Left lobe of liver (tissue), 2 donors: ENCODE measurements at places on chromosomes 13 and 19. TPM values are rescaled to one million over a fixed set of nuclear protein-coding genes. Genes with fewer than 3 reads are reported as not detected.

TTC9B gene
- total RNA-seq: not detected

- DNase-seq: no peak
Measured at GRCh38 chr13:40083841-40084240, 428.4 kb downstream of the COG6 start.

GRCh38 chr19:50475736-50476223, 527 bp upstream of the EMC10 start:
- no peak for DNase-seq

LHB gene
- total RNA-seq: not detected

TRIM13 gene
- 5.9 TPM for total RNA-seq

ALG5 gene
- 22.5 TPM for total RNA-seq

DCLK1 gene
- not detected for total RNA-seq

- no peak for DNase-seq
Measured at GRCh38 chr13:101698400-101698799, 245.9 kb downstream of the ITGBL1 start.

GRCh38 chr13:110458594-110459365, 102.7 kb downstream of the RAB20 start:
- DNase-seq: no peak

DNA sequence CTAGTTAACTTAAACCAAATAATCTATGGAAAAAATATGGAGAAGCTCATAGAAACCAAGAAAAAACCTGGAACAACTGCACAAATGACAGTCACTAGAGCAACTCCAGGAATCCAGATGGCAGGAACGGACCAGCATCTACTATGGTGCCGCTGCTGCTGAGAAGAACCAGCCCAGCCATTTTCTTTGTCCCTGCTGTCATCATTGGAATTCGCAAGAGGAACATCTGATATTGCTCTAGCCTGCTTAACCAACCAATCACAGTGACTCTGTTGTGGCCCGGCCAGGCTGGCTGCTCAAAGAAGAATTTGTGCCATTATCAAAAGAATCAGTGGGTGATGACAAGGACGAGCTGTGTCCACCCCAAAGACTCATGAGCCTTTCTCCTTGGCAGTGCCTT, 33.1 kb upstream of the CEBPA start:
- no peak for DNase-seq

DNA sequence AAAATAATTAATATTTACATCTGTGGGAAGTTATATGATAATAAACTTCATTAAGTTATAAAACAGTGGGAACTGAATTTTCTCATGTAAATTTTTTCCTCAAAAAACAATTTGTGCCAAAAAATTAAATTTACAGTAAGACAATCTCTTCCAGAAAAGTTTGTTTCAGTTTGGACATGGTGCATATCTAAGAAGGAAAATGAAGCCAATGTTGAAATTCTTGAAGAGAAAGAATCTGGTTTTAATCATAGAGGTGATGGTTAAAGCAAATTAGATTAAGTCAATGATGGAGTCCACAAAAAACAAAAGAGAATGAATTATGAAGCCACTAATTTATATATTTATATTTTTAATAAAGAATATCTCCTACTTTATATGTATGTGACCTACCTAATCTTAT, 457.2 kb upstream of the SLITRK1 start:
- DNase-seq: no peak

- DNase-seq: no peak
Measured at GRCh38 chr13:98253526-98253925, 76.5 kb upstream of the RNF113B start.

- DNase-seq: no peak
Measured at GRCh38 chr19:46423188-46423587, 5.5 kb downstream of the PNMA8C start.

DNA sequence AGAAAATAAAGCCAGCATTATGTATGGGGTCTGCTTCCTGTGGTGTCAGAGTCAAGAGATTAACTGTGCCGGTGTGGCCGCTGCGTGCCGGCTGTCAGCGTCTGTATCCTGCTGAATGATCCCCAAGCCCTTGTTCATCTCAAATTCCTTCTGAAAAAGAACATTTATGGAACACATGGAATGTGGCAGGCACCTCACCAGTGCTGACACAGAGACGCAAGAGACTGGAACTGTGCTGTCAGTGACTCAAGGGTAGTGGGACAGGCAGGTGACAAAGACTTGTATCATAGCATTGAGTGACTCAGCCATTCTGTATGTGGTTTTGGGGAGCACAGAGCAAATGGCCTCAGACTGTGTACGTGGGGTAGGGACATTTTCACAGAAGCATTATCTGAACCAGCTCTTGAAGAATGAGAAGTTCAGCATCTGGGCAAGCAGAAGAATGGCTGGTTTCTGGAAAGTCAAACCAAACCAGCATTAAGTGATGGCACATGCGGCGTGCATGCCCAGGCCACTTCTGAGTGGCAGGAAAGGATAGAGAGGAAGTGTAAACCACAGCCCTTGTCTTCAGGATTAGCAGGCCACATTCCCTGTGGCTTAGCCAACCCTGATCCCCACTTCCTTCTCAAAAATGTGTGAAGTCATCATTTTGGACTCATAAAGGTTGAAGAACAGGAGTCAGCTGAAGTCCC, 54.0 kb upstream of the IRS2 start:
- DNase-seq: no peak

APOC4 gene
- total RNA-seq: 297 TPM

SELENOV gene
- total RNA-seq: not detected

CERS1 gene
- total RNA-seq: 0.08 TPM

PRR20C gene
- total RNA-seq: not detected

ZNF223 gene
- 1.2 TPM for total RNA-seq

GRCh38 chr13:46101484-46102254, 3.2 kb downstream of the CPB2 start:
- no peak for DNase-seq

- DNase-seq: no peak
Measured at GRCh38 chr19:5587661-5588060, 19.9 kb upstream of the TINCR start.

DNA sequence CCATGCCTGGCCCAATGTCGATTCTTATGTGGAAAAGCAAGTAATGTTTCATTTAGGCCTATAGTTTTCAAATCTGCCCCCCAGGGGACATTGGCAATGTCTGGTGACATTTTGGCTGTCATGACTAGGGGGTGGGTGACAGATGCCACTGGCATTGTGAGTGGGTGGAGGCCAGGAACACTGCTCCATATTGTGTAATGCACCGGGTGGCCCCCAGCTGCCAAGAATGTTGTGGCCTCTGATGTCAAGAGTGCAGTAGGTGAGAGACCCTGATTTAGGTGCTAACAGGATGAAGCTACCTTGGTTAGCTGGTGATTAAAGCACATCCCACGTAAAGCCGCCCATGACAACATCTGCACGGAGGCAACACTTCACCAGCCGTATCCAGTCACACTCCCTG, 10.8 kb downstream of the C19orf44 start:
- DNase-seq: no peak

DNA sequence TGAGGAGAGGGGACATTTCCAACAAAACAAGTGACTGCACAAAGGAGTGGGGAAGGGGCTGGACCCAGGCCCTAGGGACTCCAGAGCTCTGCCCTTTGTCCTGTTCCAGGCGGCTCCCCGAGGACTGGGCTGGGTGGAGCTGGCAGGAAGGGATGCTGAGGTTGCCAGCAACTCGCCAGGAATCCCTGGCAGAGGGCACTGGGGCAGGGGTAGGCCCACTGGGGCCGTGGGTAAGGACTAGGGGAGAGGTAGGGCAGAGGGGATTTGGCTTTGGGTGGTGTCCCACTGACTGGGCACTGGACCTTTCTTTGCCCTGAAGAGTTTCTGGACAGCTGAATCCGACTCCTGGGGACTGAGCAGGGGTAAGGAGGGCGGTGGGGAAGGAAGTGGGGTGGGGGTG, 7.9 kb downstream of the LIPE start:
- DNase-seq: no peak

DNA sequence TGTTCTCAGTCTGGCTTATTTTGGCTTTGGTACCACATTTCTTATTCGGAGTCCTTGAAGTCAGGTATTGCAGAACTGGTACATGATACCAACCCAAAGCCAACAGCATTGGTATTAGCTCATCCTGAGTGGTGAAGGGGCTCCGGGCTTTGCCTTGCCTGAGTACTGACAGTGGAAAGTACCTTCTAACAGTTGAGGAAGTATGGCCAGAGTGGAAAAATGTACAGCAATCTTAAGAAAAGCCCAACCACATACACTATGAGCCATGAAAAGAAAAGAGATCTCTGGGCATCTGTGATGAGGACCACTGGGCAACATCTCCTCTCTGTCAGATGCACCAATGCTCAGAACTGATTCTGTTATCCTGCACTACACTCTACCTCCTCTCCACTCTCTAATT, 8.3 kb downstream of the LCP1 start:
- no peak for DNase-seq

DNA sequence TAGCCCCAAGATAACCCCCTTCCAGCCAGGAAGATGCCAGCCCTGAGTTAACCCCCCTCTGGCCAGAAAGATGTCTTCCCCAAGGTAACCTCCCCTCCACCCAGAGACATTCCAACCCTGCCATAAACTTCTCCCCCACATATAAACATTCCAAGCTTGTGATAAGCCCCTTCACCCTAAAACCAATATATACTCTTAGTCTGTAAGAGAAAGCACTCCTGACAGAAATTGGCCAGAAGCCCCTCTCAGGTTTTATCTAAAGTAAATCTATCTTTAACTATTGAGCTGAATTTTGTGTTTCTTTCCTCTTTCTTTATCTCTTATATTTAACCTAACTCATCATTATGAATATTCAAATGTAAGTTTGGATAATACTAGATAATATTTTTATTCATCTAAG, 1775.8 kb upstream of the MIR17HG start:
- no peak for DNase-seq

OR7C1 gene
- total RNA-seq: not detected

DNA sequence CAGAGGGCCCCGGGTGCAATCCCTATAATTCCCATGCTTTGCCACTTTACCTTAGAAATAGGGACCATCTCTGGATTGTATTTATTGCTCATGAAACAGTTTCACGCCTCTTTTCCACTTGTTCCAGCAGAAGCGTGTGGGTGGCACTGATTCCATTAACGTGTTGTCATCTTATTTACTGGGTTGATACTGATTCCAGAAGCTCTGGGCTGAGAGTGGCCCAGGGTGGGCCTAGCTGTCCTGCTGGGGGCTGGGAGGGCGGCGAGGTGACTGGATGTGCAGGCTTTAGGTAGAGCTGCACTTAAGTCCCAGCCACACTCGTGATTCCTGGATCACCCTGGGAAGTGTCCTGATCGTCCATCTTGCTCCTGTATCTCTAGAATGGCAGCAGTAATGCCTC, 155.0 kb downstream of the TEX29 start:
- no peak for DNase-seq

DNA sequence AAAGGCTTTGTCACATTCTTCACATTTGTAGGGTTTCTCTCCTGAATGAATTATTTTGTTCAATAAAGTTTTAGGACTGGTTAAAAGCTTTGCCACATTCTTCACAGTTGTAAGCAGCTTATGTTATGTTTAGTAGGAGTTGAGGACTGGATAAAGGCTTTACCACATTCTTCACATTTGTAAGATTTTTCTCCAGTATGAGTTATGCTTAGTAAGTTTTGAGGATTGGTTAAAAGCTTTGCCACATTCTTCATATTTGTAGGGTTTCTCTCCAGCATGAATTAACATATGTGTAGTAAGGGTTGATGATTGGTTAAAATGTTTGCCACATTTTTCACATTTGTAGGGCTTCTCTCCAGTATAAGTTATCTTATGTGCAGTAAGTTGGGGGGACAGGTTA, 79.9 kb downstream of the ZNF431 start:
- DNase-seq: no peak

TMEM221 gene
- total RNA-seq: 0.15 TPM

- DNase-seq: no peak
Measured at GRCh38 chr13:114185182-114185971, 6.3 kb downstream of the CFAP97D2 start.

DNA sequence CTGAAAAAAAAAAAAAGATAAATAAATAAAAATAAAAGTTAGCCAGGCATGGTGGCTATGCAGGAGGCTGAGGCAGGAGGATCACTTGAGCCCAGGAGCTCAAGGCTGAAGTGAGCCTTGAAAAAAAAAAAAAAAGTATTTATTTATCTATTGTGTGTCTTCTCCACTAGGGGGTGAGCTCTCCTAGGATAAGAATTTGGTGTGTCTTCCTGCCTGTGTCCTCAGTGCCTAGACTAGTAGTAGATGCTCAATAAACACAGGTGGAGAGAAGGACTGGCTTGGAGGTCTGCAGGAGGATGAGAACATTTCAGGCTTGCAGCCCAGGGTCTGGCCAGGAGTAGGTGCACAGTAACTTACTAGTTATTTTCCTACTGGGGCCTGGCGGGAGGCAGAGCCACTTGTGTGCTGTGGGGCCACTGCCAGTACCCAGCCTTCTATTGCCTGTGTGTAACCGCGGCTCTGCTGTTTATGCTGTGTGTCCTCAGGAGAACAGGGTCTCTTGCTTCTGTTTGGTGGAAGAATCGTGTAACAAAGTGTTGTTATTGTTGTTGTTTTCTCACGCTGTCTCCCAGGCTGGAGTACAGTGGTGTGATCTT, 5.4 kb downstream of the LMTK3 start:
- DNase-seq: no peak

DNA sequence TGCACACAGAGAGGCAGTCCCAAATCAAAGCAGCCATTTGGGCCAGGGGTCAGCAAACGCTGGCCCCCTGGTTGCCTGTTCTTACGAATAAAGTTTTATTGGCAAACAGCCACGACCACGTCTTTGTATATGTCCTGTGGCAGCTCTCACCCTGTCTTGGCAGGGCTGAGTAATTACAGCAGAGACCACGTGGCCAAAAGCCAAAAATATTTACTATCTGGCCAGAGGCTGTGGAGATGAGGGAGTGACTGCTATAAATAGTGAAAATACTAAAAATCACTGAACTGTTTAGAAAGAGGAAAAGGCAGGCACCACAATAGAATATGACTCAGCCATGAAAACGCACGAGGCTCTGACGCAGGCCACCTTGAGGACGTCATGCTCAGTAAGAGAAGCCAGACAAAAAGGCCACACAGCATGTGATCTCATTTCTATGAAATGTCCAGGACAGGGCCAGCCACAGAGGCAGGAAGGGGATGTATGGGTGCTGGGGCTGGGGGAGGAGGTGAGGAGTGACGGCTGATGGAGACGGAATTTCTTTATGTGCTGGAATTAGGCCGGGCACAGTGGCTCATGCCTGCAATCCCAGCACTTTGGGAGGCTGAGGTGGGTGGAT, 29.4 kb downstream of the SMIM24 start:
- DNase-seq: no peak
